Uterus (tissue), 4 donors: ENCODE measurements at places on chromosomes 12 and 14. TPM values are rescaled to one million over a fixed set of nuclear protein-coding genes. Genes with fewer than 3 reads are reported as not detected.

DNA sequence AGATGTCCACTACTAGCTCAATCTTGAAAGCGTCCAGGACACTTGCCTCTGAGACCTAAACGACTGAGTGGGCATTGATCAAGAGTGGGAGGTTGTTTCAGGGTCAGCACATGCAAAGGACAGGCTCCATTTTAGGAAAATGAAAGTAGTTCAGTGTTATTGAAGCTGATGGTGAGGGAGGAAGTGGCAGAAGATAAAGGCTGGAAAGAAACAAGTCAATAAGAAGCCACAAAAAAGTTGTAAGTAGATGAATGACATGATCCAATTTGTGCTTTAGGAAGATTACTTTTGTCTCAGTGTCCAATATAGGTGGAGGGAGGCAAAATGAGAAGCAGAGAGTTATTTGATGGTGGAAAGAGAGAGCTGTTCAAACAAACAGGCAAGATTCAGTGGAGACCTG, 22.0 kb downstream of the GPR65 start:
- no peak for DNase-seq
- no peak overlapping the region for H3K27ac ChIP-seq
- H3K4me1 ChIP-seq = no peaks in the 10 kb centered on the region
- no peaks in the 10 kb centered on the region for H3K27me3 ChIP-seq

DNA sequence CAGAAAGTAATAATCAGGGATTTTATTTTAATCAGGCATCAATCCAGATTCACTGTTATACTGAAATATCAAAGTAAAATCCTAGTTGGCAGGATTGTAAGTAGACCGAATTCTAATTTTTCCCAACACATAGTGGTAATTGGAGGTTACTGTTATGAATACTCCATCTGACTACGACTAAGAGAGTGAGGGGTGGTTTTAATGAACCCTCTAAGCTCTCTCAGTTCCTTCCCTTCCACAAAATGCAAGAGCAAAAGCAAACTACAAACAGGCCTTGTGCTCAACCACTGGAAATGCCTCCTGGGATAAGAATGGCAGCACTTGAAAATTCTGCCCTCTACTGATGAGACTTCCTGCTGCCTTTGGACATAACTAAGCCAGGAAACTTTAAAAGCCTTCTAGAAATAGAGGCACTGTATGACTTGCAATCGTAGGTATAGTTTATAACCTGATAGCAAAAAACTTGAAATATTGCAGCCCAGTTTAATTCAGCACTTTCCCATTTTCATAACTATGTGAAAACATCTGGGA, 184.8 kb downstream of the SLC16A7 start:
- H3K4me1 ChIP-seq = no peaks in the 10 kb centered on the region
- no peak overlapping the region for H3K4me3 ChIP-seq
- no peak for DNase-seq

DNA sequence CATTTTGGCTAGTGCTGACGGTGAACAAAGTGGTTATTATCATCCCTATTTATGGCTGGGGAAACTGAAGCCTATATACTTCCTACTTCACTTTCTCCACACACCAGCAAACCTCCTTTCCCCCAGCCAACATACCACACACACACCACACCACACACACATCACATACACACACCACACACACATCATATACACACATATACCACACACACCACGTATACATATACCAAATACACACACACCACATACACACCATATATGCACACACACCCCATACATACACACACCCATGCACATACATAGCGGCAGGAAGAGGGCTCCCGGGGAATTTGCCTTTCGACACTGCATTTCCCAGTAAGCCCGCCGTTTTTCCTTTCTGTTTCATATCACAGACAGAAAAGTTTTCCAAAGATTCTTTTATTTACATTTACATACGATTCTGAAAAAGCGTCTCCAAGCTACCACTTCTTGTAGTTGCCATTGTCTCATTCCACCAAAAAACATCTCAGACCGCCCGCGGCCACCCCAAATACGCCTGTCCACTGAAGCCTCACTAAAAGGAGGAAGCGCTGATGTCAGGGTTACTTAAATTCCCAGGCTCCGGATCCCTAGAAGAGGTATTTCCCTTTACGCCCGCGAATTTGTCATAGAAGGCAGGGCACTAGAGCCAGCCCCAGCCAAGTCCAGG, 823 bp upstream of the RAB5B start:
- H3K27me3 ChIP-seq = no peaks in the 10 kb centered on the region
- H3K27ac ChIP-seq = peak overlapping the region; percentile 94

- no peaks in the 10 kb centered on the region for H3K27me3 ChIP-seq
- no peak overlapping the region for H3K27ac ChIP-seq
- peaks cover 18% of the 10 kb centered on the region for H3K4me1 ChIP-seq
- H3K4me3 ChIP-seq = peak overlapping the region; percentile 52
- peak; percentile 36 for DNase-seq
- H3K36me3 ChIP-seq = no peaks in the 10 kb centered on the region
Observed at GRCh38 chr14:94175011-94175745, 1.1 kb downstream of the PPP4R4 start.

DNA sequence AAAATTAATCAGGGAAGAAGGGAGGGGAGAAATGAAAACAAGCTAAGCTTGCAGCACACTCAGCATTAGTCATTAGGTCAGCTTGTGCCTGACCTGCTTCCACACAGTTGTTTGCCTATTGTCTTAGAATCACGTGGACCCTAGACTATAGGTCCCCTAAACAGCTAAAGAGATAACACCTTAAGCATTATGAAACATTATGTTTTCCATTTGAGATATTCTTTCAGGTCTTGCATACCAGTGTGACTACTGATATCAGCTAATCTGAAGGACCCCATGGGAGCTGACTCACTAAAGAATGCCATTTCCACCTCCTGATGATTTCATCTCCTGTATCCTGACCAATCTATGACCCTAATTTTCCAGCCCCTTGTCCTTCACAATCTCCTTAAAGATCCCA, 154.1 kb upstream of the FUT8 start:
- no peaks in the 10 kb centered on the region for H3K36me3 ChIP-seq
- DNase-seq = no peak
- H3K27me3 ChIP-seq = no peaks in the 10 kb centered on the region
- no peak overlapping the region for H3K27ac ChIP-seq

DNA sequence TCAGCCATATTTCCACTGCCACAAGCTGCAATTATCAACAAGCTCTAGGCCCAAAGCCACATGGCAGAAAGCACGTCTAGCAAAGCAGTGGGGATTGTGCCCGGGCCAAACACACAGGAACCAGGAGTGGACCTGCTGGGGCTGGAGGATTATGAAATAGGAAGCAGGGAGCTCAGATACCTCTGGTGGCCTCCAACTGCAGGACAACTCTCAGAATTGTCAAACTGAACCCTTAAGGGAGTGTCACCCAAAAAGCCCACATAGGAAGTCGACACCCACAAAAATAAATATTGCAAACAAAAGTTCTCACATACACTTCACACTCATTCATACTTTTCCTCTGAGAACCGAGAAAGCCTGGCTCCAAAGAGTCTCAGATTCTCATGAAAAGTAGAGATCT, 26.1 kb downstream of the KCTD10 start:
- peaks cover 4% of the 10 kb centered on the region for H3K4me1 ChIP-seq
- no peaks in the 10 kb centered on the region for H3K27me3 ChIP-seq
- no peak overlapping the region for H3K27ac ChIP-seq
- no peaks in the 10 kb centered on the region for H3K36me3 ChIP-seq
- DNase-seq = no peak
- no peak overlapping the region for H3K4me3 ChIP-seq

DNA sequence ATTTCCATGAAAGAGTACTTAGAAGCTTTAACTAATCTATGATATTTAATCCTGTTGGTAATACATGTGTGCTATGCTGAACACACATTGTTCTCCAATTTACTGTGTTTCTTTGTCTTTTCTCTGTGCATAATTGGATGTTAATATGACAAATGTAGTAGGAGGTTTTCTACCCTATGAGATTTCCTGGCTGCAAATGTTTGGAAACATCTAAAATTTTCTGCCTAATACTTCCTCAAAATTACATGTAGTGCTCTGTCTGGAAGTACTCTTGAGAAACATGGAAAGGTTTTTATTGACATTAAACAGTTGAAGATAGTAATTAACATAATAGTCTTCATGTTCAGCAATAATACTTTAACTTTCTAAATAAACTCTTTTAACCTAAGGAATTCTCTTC, 213.0 kb downstream of the KITLG start:
- no peaks in the 10 kb centered on the region for H3K27me3 ChIP-seq
- H3K36me3 ChIP-seq = no peaks in the 10 kb centered on the region
- no peak for DNase-seq
- no peaks in the 10 kb centered on the region for H3K4me1 ChIP-seq
- no peak overlapping the region for H3K27ac ChIP-seq

DNA sequence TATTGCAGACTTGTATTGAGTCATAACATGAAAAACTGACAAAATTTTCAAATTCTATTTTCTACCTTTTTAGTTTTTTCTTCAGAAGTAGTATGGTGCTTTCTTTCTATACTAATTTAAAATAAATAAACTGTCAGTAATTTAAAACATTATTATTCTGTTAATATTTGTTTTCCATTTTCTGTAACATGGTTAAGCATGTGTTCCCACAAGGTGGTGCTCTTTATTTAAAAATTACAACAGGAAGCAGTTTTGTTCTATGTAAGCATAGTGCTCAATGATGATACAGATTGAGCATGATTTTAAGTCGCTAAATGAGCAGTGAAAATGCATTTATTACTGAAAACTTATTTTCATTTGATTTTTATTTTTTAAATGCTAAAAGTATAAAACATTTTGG, 114.6 kb downstream of the PPFIA2 start:
- no peak overlapping the region for H3K4me3 ChIP-seq
- DNase-seq = no peak
- H3K4me1 ChIP-seq = no peaks in the 10 kb centered on the region
- H3K36me3 ChIP-seq = no peaks in the 10 kb centered on the region

GRCh38 chr12:2756756-2757155, 38.0 kb upstream of the FKBP4 start:
- DNase-seq = no peak
- no peaks in the 10 kb centered on the region for H3K27me3 ChIP-seq
- H3K4me3 ChIP-seq = no peak overlapping the region
- no peaks in the 10 kb centered on the region for H3K36me3 ChIP-seq
- no peaks in the 10 kb centered on the region for H3K4me1 ChIP-seq

- no peaks in the 10 kb centered on the region for H3K36me3 ChIP-seq
- H3K27me3 ChIP-seq = no peaks in the 10 kb centered on the region
- no peaks in the 10 kb centered on the region for H3K4me1 ChIP-seq
- no peak overlapping the region for H3K27ac ChIP-seq
- no peak for DNase-seq
Observed at GRCh38 chr12:117587631-117588287, 226.3 kb upstream of the NOS1 start.

DNA sequence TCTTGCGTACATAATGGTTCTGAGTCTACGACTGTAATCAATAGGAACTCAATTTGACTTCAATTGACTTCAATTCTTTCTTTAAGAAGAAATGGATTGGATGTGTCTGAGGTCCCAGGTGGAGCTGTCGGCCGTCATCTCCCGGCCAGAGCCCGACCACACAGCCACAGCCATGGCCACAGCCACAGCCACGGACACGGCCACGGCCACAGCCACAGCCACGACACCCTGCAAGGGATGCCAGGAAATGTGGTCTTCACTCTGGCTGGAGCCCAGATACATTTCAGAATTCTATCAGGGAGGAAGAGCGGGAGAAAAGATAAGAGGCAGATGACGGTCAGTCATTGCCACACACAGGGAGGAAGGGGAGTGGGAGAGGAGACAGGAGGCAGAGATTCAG, 58.9 kb downstream of the GALNT9 start:
- H3K27me3 ChIP-seq = no peaks in the 10 kb centered on the region
- H3K4me3 ChIP-seq = no peak overlapping the region
- no peak overlapping the region for H3K27ac ChIP-seq

BICDL1 gene
- 2.2 TPM for total RNA-seq

KCNA5 gene
- 4.8 TPM for total RNA-seq

B4GALNT3 gene
- total RNA-seq = 29.2 TPM

ADIPOR2 gene
- 71.2 TPM for total RNA-seq

CCDC198 gene
- total RNA-seq = 0.37 TPM

TSPAN19 gene
- total RNA-seq = 0.59 TPM

ABHD12B gene
- total RNA-seq = not detected

SMIM41 gene
- total RNA-seq = not detected

RNASE2 gene
- total RNA-seq = not detected

SOAT2 gene
- total RNA-seq = 0.82 TPM

PTMS gene
- total RNA-seq = 853 TPM
